ENCODE measurements at places on chromosomes 7 and 10.

- DNase-seq: peak; percentile 41
These were observed 40.6 kb downstream of the SYPL1 start for GRCh38 chr7:106071356-106071998.

- no peak for DNase-seq
These were observed 71.0 kb downstream of the CASD1 start for GRCh38 chr7:94580601-94581000.

GRCh38 chr10:124650820-124651401 is 93.3 kb downstream of the FAM53B start:
- DNase-seq: no peak

DNA sequence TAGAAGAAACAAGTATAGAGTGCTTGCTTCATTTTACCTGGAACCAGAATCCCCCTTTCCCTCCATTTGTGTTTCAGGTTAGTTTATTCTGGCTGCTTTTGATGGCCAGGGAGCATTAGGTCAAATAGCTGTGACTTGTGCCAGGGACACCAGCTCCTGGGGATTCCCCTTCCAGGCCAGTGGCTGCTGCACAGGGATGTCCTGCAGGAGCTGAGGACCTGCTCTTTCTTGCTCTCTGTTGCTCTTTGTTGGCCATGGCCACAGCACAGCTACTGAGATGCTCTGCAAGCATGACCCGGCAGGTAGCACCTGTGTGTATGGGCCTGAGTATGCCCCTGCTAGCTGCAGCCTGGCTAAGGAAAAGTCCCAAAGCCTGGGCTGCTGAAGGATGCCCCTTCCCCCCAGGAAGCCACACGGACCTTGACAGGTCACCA is 208.9 kb downstream of the EBF3 start:
- DNase-seq: no peak

GRCh38 chr7:14125998-14126397 is 136.5 kb upstream of the ETV1 start:
- DNase-seq: no peak

GRCh38 chr7:1025743-1026581 is 18.4 kb upstream of the GPR146 start:
- no peak for DNase-seq

- DNase-seq: peak; percentile 16
These were observed 33.9 kb upstream of the SLC29A3 start for GRCh38 chr10:71285180-71285545.

DNA sequence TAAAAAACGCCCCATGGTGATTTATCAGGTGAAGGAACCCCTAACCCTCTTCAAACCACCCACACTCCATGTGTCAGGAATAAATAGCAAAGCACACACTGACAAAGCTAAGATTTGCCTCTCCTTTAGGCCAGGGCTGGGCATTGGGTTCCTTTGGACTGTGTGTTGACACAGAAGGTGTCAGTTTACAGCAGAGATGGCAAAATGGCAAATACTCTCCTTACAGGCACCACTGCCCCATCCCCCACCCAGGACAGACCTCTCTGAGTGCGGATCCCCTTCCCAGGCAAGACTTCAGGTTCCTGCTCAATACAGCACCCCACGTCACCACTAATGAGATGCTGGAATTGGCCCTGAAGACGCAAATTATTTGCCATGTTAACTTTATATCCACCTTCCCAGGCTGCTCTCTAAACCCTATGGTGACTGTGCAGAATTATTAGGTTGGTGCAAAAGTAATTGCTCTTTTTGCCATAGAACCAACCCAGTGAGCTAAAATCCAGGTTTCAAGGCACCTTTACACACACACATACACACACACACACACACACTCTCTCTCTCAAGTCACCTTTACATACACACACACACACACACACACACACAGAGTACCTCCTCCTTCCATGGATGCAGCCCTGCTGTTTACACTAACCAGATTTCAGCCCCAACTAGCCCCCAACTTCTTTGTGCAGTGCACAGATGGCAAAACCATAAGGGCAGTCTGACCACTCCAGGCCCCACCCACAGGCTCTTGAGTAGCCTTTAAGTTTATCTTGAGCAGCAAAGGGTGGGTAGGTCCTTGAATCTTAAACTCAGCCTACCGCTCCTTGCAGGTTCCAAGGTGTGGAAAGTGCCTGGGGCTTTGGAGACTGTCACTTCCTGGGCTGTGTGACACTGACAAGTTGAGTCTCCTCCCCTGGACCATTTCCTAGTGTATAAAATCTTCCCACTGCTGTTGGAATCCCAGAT is 4.0 kb upstream of the ZCCHC24 start:
- DNase-seq: no peak

DNA sequence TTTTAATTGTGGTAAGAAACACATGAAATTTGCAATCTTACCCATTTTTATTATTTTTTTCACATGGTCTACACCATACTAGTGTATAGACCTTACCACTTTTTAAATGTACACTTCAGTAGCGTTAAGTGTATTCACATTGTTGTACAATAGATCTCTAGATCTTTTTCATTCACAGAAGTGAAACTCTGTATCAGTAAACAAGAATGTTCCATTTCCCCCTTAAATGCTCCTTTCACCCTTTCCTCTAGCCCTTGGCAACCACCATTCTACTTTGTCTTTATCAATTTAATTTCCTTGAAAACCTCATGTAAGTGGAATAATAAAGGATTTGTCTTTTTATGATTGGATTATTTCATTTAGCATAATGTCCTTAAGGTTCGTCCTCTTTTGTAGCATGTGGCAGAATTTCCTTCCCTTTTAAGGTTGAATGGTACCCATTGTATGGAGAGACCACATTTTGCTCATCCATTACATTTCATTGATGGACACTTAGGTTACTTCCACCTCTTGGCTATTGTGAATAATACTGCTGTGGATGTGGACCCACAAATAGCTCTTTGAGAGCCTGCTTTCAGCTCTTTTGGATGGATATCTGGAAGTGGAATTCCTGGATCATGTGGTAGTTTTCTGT is 45.7 kb downstream of the SNX10 start:
- no peak for DNase-seq

- no peak for DNase-seq
These were observed 71.2 kb upstream of the DIP2C start for GRCh38 chr10:760622-761021.

DNA sequence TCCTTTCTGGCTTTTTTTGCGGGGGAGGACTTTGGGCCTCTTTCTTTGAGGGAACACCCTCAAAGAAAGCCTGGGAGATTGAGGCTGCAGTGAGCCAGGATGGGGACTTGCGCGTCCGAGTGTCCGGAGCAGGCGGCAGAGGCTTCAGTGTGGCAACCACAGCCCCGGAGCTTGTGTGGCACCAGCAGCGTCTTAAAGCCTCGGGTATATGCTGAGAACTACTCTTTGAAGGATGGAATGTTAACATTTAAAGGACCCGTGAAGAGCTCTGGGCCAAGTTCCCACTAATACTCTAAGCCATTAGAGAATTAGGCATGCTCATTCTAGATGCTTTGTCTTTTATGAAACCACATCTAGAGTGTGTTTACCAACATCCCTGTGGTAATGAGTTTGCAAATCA is 168.2 kb downstream of the SEPTIN7 start:
- DNase-seq: no peak

GRCh38 chr10:103598654-103599115 is 105.2 kb downstream of the NEURL1 start:
- DNase-seq: peak; percentile 15

GRCh38 chr7:7002418-7003062 is 176.5 kb upstream of the CCZ1B start:
- DNase-seq: no peak

GRCh38 chr7:4307316-4308204 is 374.5 kb upstream of the FOXK1 start:
- DNase-seq: no peak

GRCh38 chr7:293681-294439 is 3.9 kb downstream of the FOXL3 start:
- DNase-seq: no peak

DNA sequence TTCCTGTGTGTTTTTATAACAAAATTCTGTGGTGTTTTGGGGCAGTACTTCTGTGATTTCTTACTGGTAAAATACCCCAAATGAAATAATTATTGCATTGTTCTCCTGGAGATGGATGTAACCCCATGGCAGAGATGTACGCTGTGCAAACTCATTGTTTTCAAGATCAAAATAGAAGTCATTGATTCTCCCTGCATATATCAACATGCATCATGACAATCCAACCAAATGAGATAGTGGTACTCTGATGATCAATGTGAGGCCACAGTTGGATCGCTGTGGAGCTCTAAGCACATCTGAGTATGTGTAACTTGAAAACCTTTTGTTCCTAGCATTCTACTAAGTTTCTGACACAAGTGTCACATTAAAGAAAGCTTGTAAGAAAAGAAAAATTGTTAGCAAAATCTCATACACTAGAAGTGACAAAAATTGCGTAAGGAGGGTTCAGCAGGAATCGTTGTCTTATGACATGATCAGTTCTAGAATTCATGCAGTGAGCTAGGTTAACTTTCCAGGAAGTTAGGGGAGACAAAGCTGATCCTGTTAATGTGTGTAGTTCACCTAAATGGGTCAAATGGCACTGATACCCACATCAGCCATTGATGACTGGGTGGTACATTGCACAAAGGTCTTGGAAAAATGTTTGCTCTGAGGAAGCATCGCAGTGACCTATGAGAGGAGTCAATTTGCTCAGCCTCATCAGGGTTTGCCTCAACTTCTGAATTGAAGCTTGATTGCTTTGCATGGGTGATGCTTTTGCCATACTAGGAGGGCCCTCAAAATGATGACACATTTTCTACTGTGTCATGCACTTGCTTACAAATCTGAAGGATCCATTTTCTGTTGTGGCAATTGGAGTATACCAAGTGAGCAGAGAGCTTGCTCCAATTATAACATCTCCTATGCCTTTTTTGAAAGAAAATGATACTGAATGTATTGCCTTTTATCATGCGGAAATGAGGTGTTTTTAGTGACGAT is 145.1 kb downstream of the PLXDC2 start:
- DNase-seq: no peak

DNA sequence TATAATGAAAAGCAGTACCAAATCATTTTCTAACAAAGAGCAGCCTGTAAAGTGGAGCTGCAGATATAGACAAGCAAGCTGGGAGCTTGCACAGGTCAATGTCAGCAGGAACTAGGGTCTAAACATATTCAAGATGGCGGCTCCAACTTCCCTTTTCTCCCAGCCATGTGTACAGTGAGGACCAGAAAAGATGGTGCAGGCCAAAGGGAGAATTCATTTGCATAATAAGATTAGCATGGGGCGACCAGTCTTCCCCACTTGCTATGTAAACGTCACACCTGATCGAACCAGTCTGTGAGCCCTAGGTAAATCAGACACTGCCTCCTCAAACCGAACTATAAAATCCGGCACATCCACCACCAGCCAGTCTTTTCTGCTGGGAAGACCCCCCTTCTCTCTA is 4.4 kb upstream of the RAPGEF5 start:
- no peak for DNase-seq

GRCh38 chr7:135342887-135343286 is 109.2 kb downstream of the STRA8 start:
- no peak for DNase-seq

DNA sequence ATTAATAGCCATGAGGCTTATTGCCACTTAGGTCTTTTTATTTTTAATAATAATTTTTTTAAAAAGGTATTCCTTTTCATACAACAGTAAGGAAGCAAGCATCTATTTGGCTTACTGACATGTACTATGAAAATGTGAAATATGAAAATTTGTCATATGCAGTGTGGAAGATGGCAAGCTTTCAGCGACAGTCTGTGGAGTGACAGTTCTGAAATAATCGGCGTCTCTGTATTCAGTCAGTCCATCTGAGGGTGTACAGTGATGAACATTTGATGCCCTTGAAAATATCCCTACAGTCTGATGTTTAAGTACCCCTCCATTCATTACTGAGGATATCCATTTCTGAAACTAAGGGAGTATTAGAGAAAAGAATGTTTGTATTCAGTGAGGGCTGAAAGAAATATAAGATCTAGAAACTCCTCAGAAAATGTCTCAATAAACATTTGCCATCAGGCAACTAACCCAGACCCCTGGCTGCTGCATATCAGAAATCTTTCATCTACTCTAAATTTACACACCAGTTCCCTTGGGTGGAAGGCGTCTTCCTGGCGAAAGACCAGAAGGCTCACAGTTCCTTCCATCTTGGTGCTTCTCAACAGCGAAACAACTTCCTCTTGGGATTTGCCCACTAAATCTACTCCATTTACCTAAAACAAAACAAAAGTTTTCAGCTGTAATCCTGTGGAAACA is 440.6 kb downstream of the PARD3 start:
- peak; percentile 30 for DNase-seq

Data from CD14-positive monocyte (primary cell).